ENCODE measurements at places on chromosomes 6 and 20. TPM values are rescaled to one million over a fixed set of nuclear protein-coding genes. Genes with fewer than 3 reads are reported as not detected.

- no peak for DNase-seq
Observed at GRCh38 chr20:17488916-17489600, 42.1 kb downstream of the BFSP1 start.

- no peak for DNase-seq
Observed at GRCh38 chr6:156659822-156660198, 117.4 kb upstream of the ARID1B start.

GRCh38 chr6:147700436-147701209 lies 192.1 kb downstream of the SAMD5 start:
- no peak for DNase-seq

DNA sequence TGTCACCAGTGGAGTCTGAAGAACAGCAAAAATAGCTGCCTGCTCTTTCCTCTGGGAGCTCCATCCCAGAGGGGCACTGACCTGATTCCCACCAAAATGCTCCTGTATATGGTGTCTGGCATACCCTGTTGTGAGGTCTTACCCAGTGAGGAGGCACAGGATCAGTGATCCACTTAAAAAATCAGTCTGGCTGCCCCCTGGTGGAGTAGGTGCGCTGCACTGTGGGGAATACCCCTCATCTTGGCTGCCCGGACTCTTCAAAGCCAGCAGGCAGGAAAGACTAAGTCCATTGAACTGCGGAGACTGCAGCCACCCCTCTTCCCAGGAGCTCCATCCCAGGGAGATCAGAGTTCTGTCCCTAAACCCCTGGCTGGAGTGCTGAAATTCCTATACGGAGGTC lies 230.9 kb upstream of the HTR1E start:
- DNase-seq: no peak

DNA sequence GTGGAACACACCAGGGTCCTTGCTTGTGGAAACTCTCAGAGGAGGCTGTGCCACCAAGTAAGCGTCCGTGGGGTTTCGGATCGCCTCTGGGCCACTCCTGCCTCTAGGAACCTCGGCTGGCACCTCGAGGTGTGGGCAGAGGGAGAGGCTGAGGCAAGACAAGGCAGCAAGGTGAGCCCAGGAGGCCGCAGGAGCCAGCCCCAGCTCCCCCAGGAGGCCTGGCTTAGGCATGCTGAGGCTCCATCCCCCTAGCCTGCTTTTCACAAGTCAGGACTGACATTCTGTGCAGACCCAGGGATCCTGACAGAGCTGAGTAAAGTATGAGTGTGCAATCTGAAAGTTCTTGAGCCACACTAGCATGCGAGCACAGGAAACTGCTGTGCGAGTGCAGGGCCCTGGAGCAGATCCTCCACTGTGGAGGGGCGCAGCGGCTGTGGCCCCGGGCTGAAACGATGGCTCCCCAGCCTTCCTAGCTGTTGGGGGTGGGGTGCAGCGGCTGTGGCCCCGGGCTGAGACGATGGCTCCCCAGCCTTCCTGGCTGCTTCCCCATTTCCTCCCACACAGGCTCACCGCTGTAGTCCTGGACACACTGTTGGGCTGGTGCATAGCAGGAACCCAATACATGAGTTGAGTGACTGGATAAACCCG lies 75.2 kb upstream of the CD93 start:
- DNase-seq: no peak

DNA sequence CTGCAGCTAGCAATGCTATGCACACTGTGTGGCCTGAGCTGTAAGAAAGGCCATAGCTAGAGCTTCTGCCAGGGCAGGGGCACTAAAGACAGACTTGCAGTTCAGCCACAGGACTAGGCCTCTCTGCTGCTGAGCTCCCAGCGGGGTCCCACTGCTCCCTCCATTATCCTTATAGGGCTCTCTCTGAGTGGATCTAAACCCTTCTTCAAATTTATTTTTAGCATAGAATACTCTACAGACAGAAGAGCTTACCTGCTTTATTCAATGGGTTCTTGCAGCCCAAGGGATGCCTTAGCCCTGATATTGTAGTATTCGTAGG lies 100.9 kb upstream of the MLN start:
- no peak for DNase-seq

- DNase-seq: no peak
Observed at GRCh38 chr6:138161088-138161337, 726 bp upstream of the ARFGEF3 start.

DNA sequence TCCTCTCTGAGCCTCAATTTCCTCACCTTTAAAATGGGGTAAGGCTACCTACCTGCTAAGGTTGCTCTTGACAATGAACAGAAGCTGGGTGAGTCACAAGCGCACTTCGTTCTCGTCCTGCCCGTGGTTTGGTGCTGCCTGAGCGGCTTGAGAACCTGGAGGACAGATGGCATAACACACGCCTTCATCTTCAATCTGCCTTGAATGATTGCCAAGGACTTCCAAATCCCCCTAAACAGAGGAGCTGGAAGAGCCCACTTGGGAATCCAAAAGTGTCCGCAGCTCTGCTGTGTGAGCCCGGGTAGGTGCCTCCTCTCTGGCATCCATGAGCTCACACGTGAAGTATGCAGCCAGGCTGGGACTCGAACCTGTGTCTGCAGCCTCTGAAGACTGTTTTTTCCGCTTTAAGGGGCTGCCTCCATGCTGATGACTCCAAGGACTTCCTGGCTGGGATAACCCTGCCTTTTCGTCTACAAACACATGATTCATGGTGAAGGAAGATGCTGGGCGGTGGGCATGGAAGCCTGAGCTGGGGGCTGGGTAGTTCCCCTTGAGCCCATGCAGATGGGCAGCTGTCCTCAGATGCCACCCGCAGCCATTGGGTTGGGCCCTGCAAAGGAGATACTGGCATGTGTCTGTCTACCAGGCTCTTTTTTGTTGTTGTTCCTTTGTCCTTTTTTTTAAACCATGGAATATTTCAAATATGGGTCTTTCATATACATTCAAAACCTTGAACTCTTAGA lies 25.3 kb upstream of the CSNK2A1 start:
- no peak for DNase-seq

DACT2 gene
- total RNA-seq: 0.98 TPM

MUC21 gene
- not detected for total RNA-seq

CLPSL2 gene
- not detected for total RNA-seq

BMP2 gene
- total RNA-seq: 10.6 TPM

KCNS1 gene
- not detected for total RNA-seq

CLIC5 gene
- not detected for total RNA-seq

Data from fibroblast of the aortic adventitia (primary cell).